ENCODE measurements at places on chromosomes 13 and 19.
A peak's percentile ranks its signal among the peaks of the same experiment; 100 is the strongest.

- no peak overlapping the region for H3K4me3 ChIP-seq
- H3K36me3 ChIP-seq = peaks cover 15% of the 10 kb centered on the region
- no peak overlapping the region for H3K27ac ChIP-seq
- DNase-seq = no peak
Measured at GRCh38 chr13:48568370-48569103, 35.7 kb upstream of the RCBTB2 start.

- no peaks in the 10 kb centered on the region for H3K36me3 ChIP-seq
- H3K27me3 ChIP-seq = peaks cover under 1% of the 10 kb centered on the region
- H3K27ac ChIP-seq = no peak overlapping the region
Measured at GRCh38 chr19:30790056-30790680, 418.0 kb downstream of the ZNF536 start.

DNA sequence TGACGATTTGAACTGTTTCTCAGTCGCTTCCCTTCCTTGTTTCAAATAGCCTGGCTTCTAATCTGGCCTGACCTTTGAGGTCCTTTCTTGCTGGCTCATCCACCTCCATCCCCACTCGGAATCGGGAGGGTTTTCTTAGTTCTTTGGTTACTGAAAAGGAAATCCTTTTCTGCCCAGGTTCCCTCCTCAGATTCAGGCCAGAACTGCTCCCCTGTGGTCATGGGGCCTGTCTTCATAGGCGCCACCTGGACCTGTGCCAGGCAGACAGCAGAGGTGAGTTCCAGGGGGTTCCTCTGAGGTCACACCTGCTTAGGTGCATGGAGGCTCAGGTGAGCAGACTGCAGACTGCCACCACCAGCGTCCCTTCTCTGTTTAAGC is 62.4 kb downstream of the AKAP11 start:
- H3K4me1 ChIP-seq = peaks cover 25% of the 10 kb centered on the region
- peak overlapping the region; percentile 80 for H3K27ac ChIP-seq
- H3K27me3 ChIP-seq = no peaks in the 10 kb centered on the region
- no peak overlapping the region for H3K4me3 ChIP-seq

DNA sequence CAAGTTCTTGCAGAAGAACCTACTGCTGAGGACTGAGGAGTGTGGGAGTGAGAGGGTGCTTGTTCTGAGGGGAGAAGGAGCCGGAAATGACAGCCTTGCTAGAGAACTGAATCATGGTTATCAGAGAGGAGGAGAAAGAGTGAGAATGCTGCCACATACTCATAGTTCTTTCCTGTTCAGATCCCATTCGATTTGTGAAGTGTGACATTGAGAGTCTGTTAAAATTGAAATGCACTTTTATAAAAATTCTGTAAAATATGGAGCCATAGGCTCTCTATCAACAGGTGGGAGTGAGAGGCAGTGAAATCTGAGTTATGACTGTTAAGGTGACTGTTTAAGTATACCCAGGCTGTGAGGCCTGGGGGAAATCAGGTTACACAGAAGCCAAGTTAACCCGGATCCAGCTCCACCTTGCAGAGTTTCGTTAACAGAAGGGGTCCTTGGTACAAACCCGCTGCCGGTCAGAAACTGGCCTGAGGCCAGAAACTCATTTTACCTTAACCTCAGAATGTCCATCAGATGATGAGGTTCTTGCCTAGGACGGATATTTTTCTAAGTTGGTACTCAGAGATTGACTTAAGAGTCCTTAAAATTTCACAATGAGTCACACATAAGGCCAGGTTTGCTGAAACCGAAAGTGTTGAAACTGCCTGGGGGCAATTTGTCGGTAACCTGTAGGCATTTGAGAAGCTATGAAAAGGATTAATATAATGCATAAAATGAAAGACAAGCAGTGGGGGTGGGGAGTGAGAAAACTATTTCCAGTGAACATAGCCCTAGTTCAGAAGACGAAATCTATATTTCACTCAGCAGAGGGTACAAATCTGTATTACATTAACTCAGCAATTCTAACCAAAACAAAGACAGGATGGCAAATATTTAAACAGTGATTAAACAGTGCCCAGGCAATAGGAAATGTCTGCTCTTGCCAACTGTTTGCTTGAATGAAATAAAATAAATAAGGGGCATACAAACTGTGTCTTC is 350.5 kb downstream of the KCNRG start:
- H3K4me3 ChIP-seq = peak overlapping the region; percentile 45
- peaks cover 3% of the 10 kb centered on the region for H3K36me3 ChIP-seq
- DNase-seq = peak; percentile 34

- no peak overlapping the region for H3K4me3 ChIP-seq
- no peak for DNase-seq
- peak overlapping the region; percentile 8 for H3K27ac ChIP-seq
- H3K36me3 ChIP-seq = no peaks in the 10 kb centered on the region
Measured at GRCh38 chr19:6059988-6060599, 50.2 kb downstream of the RFX2 start.

DNA sequence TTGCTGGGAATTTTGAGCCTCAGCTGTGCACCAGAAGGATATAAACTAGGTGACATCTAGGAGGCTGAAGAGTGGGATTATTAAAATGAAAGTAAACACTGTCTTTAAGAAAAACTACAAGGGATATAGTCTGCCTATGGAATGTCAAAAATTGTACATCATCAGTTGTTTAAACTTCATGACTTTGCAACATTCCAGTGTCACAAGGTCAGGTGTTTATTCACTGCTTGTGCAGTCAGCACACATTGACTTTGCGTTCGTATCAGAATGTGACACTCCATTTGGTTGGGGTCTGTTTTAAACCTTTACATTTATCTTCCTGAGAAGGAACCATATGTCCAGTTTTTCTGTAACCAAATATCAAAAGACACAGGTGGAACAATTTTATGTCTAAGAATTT is 85.6 kb downstream of the KL start:
- no peak for DNase-seq
- H3K4me1 ChIP-seq = no peaks in the 10 kb centered on the region
- H3K27ac ChIP-seq = no peak overlapping the region
- no peaks in the 10 kb centered on the region for H3K36me3 ChIP-seq
- H3K4me3 ChIP-seq = no peak overlapping the region
- H3K27me3 ChIP-seq = peaks cover 12% of the 10 kb centered on the region

DNA sequence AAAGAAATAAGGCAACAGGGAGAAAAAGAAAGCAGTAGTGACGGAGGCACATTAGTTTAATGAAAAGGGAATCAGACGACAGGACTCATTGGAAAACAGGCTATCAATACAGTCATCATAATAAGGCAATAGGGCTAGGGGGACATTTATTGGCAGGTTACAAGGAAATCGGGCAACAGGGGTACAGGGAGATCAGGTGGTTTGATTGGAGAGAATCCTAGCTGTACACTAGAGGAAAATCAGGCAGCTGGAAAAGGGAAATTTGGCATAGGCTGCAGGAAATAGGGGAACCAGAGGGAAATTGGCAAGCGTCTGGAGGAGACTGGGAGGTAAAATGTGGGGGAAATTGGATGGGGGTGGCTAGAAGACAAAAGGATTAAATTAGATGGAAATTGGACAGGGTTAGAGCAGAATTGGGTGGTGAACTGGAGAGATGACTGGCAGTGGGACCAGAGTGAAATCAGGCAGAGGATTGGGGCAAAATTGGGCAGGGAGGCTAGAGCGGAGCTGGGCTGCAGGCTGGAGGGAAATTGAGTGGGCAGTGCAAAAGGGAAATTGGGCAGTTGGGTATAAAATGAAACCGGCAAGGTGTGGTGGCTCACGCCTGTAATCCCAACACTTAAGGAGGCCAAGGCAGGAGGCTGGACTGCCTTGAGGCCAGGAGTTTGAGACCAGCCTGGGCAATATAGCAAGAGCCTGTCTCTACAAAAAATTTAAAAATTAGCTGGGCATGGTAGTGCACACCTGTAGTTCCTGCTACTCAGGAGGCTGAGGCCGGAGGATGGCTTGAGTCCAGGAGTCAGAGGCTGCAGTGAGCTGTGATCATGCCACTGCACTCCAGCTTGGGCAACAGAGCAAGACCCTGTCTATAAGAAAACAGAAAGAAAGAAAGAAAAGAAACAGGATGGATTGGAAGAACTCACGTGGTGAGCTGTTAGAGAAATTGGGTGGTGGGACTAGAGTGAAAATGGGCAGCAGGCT is 7.4 kb downstream of the LRFN3 start:
- no peak overlapping the region for H3K4me3 ChIP-seq
- H3K36me3 ChIP-seq = no peaks in the 10 kb centered on the region
- no peak overlapping the region for H3K27ac ChIP-seq
- H3K27me3 ChIP-seq = no peaks in the 10 kb centered on the region
- peaks cover 6% of the 10 kb centered on the region for H3K4me1 ChIP-seq
- no peak for DNase-seq

DNA sequence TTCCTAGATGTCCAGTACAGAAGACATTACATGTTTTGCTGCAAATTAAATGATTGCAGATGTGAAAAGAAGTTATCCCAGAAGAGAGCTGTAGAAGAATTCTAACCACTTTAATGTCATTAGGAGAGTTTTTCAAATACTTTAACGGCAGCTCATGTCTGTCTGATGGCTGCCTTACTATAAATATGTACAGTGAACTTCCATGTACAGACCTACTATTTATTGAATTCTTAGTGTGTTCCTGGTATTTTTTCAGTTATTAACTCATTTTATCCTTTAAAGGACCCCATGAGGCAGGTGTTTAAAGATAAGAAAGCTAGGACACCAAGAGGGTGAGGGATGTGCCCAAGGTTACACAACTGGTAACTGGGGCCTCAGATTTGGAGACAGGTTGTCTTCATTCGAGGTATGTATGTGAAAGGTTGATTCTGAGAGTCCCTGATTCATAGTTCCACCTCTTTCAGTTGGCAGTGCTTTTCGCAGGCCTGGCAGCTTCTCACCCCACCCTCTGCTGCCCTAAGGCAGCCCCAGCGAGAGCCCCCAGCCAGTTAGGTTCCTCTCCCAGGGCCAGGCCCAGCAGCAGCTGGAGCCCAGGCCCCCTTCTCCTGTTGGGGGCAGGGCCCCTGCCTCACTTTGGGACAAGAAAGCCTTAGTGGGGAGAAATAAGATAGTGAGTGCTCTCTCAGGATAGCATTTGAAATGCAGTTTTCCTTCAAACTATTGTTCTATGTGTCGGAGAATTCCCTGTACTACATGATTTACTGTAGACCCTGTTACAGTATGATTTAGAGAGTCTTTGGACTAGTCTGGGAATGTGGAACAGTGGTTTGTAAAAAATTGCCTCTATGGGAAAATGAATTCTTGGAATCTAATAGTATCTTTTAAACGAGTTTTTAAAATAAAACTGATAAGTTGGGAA is 67.7 kb upstream of the TEX29 start:
- H3K36me3 ChIP-seq = peaks cover 42% of the 10 kb centered on the region
- H3K27me3 ChIP-seq = no peaks in the 10 kb centered on the region
- H3K4me1 ChIP-seq = peaks cover 3% of the 10 kb centered on the region
- DNase-seq = no peak
- no peak overlapping the region for H3K27ac ChIP-seq
- H3K4me3 ChIP-seq = no peak overlapping the region

DNA sequence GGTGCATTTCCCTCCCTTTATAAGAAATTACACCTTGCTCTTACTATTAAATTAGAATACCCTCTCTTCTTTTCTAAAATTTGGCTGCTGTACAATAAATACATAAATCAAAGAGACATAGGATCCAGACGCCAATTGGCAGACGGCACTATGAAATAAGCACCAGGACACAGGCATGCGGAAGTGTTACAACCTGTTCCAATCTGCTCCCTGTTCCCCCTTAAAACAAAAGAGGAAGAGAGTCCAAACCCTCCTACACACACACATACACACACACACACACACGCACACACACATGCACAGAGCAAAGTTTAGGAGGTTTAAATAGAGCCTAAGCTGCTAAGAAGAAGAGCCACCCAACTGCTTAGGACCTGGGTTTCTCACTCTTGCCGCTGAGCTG is 75.6 kb upstream of the ZNF507 start:
- no peak for DNase-seq
- H3K4me3 ChIP-seq = no peak overlapping the region
- peaks cover 5% of the 10 kb centered on the region for H3K27me3 ChIP-seq

- H3K27ac ChIP-seq = no peak within 1 kb of the TSS
- no peaks in the 10 kb centered on the region for H3K36me3 ChIP-seq
- DNase-seq = no peak
- no peak within 1 kb of the TSS for H3K4me3 ChIP-seq
- peaks cover 30% of the 10 kb centered on the region for H3K27me3 ChIP-seq
Measured at GRCh38 chr13:61415749-61416148, at the start of gene PCDH20. Gene PCDH20 (minus strand): TSS chr13:61415849. CDS start chr13:61415158, 691 bp downstream.

DNA sequence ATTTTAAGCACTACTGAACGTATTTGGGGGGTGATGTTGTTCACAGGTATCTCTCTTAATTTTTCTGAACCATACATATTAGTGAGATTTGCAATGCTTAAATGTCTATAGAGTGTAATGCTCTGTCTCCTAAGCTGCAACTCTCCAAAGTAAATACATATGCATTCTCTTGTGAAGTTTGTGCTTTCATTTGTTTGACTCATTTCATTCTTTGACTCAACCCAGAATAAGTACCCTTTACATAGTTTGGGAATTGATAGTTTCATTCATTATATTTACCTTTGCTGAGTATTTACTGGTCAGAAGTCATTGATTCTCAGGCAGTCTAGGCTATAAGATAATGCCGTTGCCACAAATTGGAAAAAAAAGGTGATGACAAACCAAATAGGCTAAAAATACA is 406.9 kb downstream of the FGF9 start:
- peaks cover 10% of the 10 kb centered on the region for H3K36me3 ChIP-seq
- H3K27ac ChIP-seq = no peak overlapping the region
- DNase-seq = no peak
- no peaks in the 10 kb centered on the region for H3K27me3 ChIP-seq
- H3K4me1 ChIP-seq = peaks cover 18% of the 10 kb centered on the region

GRCh38 chr19:35207391-35207871 is 21.1 kb downstream of the FAM187B start:
- H3K27ac ChIP-seq = peak overlapping the region; percentile 97
- H3K36me3 ChIP-seq = peaks cover 8% of the 10 kb centered on the region
- DNase-seq = no peak
- H3K27me3 ChIP-seq = no peaks in the 10 kb centered on the region
- peaks cover 74% of the 10 kb centered on the region for H3K4me1 ChIP-seq

GRCh38 chr13:108257248-108257647 is 12.3 kb upstream of the TNFSF13B start:
- H3K4me1 ChIP-seq = no peaks in the 10 kb centered on the region
- peaks cover 9% of the 10 kb centered on the region for H3K36me3 ChIP-seq
- no peak for DNase-seq
- H3K27ac ChIP-seq = no peak overlapping the region
- no peaks in the 10 kb centered on the region for H3K27me3 ChIP-seq

- H3K4me1 ChIP-seq = peaks cover 12% of the 10 kb centered on the region
- peak overlapping the region; percentile 93 for H3K27ac ChIP-seq
- peak; percentile 40 for DNase-seq
- H3K36me3 ChIP-seq = peaks cover 5% of the 10 kb centered on the region
- peaks cover 22% of the 10 kb centered on the region for H3K27me3 ChIP-seq
Measured at GRCh38 chr13:33033051-33033812, 17.0 kb downstream of the KL start.

All from activated naive CD8-positive, alpha-beta T cell treated with anti-CD3 and anti-CD28 coated beads, Interleukin-2, amount 10 ng/mL, durations not matched to agents 7 days and 5 days (primary cell).